ENCODE measurements at places on chromosomes 7 and 10.

- no peak for DNase-seq
These were observed 169.5 kb upstream of the GDF10 start for GRCh38 chr10:47130491-47130890.

DNA sequence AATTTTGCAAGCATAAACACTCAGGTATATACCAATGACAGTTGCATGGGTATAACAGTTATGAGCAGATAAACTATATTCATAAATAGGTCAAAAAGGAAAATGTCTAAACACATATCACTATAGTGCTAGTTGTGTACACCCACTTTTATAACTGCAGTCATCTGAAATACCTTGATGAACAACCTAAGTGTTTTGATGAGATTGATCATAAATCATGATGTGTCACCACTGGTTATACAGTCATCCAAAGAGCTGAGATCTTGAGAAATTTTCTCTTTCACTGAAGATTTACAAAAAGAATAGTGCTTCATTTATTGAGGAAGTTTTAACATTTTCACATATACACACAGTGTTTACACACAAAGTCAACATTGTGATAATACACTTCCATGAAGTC lies 78.6 kb upstream of the SLC25A13 start:
- peak; percentile 32 for DNase-seq

GRCh38 chr7:154581251-154581890 lies 421.6 kb downstream of the PAXIP1 start:
- no peak for DNase-seq

- peak; percentile 25 for DNase-seq
These were observed 5.9 kb upstream of the SUN1 start for GRCh38 chr7:826230-826917.

- no peak for DNase-seq
These were observed 30.4 kb downstream of the SUGCT start for GRCh38 chr7:40165216-40165615.

GRCh38 chr10:132563485-132564248 lies 26.1 kb downstream of the INPP5A start:
- peak; percentile 29 for DNase-seq

- DNase-seq = no peak
These were observed 9.9 kb downstream of the PRR15 start for GRCh38 chr7:29573567-29573966.

- DNase-seq = no peak
These were observed 121.6 kb downstream of the KCND2 start for GRCh38 chr7:120394595-120394994.

- peak; percentile 65 for DNase-seq
These were observed 229.9 kb downstream of the KIAA1217 start for GRCh38 chr10:24438800-24439199.

GRCh38 chr7:47625861-47626715 lies 44.2 kb upstream of the TNS3 start:
- DNase-seq = no peak

GRCh38 chr10:131676800-131677421 lies 223.9 kb upstream of the PPP2R2D start:
- DNase-seq = no peak

GRCh38 chr7:148457310-148457921 lies 133.2 kb upstream of the C7orf33 start:
- DNase-seq = no peak

- DNase-seq = no peak
These were observed 113.6 kb downstream of the ADCY1 start for GRCh38 chr7:45687721-45688120.

DNA sequence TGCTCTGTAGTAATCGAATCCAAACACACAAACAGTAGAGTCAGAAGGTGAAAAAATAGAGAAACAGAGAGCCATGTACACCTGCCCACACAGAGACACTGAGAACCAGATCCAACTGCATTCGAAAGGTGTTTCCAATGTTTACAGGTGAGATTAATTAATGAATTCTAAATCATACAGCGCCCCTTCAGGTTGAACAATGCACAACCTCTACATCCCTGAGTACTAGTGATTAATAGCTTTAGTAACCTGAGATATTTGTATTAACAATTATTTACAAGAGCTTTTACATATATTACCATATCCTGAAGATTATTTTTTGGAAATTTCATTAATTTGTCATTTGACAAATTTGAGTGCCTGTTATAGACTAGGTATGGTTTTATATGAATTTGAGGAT lies 7.6 kb upstream of the MRC1 start:
- no peak for DNase-seq

GRCh38 chr10:117442944-117443685 lies 67.9 kb upstream of the PDZD8 start:
- DNase-seq = peak; percentile 74

DNA sequence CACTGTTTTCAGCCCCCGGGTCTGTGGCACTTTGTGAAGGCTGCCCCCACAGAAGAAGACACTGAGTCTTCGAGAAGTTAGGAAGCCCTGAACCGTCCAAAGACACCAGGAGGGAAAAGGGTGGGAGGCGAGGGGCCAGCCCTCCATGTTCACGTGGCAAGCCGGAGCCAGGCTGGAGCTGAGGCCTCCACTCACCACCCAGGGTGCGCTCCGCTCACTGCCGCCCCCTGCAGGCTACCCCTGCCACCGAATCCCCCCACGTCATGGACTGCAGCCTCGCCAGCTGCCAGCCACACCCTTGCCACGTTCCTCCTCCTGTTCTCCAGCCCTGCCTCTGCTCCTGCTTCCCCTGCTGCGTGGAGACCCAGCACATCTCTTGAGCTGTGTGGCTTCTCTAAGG lies 59.0 kb upstream of the EN2 start:
- no peak for DNase-seq
